Stimulated activated CD4-positive, alpha-beta T cell treated with anti-CD3 and anti-CD28 coated beads, Interleukin-4, amount 100 ng/mL, for 24 hours (primary cell): ENCODE measurements at places on chromosomes 2 and 18.
A peak's percentile ranks its signal among the peaks of the same experiment; 100 is the strongest.

DNA sequence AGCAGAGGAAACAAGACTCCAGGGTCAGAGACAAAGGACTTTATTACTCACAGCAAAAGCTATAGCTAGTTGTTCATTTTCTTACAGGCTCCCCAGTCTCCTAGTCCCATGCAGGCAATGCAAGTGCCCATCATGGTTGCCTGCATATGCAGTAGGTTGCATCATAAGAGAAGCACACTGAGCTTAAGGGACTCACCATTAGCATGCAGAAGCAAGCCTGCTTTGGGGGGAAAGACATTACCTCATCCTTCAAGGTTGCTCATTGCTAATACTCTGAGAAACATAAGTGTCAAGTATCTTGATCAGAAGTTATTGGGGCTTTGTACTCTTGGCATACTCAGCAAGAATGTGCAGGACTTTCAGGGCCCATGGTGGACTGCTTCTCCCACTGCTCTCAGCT is 114.6 kb upstream of the CCDC68 start:
- DNase-seq: no peak

GRCh38 chr18:57603871-57604270 is 17.4 kb upstream of the FECH start:
- DNase-seq: no peak

DNA sequence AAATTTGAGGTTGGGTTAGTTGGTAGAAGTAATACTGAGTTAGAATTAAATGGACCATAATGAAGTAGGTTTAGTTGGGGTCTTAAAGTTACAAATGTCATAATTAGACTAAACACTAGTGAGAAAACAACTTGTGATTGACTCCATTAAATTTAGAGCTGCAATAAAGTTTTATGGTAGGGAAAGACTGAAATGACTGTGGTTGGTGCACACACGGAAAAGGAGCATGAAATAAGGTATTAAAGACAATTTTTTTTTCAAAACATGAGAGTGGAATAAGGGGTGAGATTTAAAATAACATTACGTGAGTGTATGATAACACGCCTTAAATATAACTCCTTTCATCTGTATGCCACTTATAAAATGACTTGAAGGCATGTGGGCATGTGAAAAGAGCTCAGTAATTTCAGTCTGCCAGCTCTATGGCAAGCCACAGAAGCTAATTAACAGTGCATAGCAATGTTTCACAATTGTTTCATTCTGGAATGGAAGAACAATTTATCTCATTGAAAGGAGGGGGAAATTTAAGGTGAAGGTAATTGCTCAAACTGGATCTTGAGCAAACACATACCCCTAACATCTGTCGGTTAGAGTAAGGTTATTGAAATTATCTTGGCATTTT is 1.4 kb downstream of the FRZB start:
- no peak for DNase-seq

GRCh38 chr2:175062787-175063585 is 57.8 kb upstream of the CHN1 start:
- DNase-seq: no peak

DNA sequence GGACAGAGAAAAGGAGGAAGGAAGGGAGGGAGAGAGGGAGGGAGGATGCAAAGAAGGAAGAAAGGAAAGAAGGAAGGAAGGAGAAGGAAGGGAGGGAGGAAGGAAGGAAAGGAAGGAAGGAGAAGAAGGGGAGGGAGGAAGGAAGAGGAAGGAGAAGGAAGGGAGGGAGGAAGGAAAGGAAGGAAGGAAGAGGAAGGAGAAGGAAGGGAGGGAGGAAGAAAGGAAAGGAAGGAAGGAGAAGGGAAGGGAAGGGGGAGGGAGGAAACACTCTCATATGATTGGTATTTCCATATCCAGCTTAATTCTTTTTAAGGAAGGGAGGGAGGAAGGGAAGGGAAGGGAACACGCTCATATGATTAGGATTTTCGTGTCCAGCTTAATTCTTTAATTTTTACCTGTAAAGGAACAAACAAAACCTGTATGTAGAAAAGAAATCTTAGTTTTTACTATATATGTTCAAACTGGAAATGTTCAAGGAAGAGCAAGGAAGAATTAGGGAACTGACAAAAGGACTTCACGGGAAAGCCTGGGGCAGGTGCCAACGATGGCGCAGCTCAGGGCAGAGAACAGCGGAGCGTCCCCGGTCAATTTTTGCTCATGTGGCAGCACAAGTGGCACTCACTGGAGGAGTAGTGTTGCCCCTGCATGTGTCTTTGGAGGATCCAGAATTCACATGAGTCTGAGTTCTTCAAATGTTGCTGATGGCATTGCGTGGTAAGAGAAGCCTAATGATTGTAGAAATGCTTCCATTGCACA is 228.6 kb downstream of the ZNF516 start:
- no peak for DNase-seq

DNA sequence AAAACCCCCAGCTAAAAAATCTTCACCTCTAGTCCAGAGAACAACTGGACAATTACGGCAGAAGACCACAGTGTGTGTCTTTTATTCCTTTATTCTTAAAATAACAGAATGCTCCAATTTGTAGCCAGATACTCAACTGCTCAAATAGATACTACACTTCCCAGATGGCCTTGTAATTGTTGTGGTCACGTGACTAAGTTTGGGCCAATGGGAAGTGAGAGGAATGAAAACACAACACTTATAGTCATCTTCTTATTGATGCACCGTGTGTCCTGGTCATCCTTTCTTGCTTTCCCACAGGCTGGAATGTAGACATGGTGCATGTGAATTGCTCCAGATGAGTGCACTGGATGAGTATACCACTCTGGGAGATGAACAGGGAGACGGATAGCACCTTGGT is 145.1 kb downstream of the CDC42EP3 start:
- no peak for DNase-seq

- DNase-seq: no peak
These were observed 9.7 kb upstream of the NMUR1 start for GRCh38 chr2:231539991-231540390.

- DNase-seq: no peak
These were observed 40.6 kb upstream of the MRPL19 start for GRCh38 chr2:75605770-75606529.

GRCh38 chr2:182717416-182717815 is 1.4 kb downstream of the DNAJC10 start:
- no peak for DNase-seq

DNA sequence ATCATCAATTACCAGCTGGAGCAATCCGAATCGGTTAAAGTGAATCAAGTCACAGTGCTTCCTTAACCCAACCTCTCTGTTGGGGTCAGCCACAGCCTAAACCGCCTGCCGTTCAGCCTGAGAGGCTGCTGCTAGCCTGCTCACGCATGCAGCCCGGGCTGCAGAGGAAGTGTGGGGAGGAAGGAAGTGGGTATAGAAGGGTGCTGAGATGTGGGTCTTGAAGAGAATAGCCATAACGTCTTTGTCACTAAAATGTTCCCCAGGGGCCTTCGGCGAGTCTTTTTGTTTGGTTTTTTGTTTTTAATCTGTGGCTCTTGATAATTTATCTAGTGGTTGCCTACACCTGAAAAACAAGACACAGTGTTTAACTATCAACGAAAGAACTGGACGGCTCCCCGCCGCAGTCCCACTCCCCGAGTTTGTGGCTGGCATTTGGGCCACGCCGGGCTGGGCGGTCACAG is 496 bp upstream of the ITGA4 start:
- peak; percentile 63 for DNase-seq

- DNase-seq: no peak
These were observed 12.9 kb downstream of the STAT1 start for GRCh38 chr2:191001032-191001431.

GRCh38 chr18:6120820-6121279 is 225.5 kb upstream of the TMEM200C start:
- DNase-seq: no peak

- DNase-seq: no peak
These were observed 43.8 kb downstream of the MYO1B start for GRCh38 chr2:191289049-191289448.

GRCh38 chr2:6445156-6445555 is 420.6 kb downstream of the CMPK2 start:
- DNase-seq: no peak

DNA sequence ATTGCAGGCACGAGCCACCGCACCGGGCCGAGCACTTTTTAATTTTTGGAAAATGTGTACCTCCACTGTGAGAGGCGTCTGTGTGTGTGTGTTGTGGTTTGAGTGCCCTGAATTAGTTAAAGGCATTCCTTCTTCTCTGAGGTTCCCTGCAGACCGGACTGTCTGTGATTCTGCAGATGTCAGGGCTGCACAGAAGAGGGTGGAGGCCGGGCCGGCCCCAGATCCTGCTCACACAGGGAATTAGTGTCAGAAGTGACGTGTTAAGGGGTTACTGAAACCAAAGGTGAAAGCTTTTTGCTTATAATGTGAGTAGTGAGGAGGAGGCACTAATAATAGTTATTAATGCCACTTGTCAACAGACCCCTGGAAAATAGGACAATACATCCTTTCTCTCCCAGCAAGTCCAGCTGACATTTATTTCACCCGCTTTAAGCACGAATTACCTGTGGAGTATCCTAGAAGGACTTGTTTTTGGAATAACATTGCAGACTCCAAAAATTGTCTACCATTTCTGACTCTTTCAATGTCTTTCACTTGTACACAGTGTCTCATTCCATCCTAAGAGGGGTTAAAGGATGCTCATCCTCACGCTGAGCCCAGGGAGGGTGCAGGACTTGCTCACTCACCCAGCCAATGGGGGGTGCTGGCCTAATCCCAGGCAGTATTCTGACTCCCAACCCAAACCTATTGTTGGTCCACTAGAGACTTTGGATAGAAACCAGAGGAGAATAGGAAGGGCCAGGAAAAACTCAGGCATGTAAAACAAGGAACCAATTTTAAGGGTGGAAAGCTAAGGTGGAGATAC is 16.2 kb downstream of the ARHGAP25 start:
- DNase-seq: peak; percentile 3

DNA sequence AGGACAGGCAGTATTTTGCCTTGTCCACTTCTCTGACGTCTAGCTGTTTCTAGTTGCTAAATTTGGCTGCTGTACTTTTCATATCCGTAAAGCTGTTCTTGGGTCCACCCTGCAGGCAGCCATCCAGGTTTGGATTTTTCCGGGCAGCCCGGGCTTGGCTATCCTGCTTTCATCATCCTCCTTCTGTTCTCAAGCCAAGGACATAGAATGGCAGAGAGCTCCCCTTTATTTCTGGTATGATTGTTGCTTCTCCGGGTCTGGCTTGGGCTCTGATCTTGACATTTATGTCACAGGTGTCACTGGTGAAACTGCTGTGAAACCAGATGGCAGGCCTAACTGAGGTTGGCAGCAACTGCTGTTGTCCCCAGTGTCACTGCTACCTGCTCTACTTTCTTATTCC is 35.5 kb downstream of the SCN2A start:
- DNase-seq: no peak

GRCh38 chr2:233184669-233185068 is 66.8 kb upstream of the ATG16L1 start:
- no peak for DNase-seq

GRCh38 chr2:14350856-14351255 is 281.7 kb upstream of the LRATD1 start:
- no peak for DNase-seq

- DNase-seq: no peak
These were observed 1371.2 kb downstream of the LRP1B start for GRCh38 chr2:140759426-140760156.

DNA sequence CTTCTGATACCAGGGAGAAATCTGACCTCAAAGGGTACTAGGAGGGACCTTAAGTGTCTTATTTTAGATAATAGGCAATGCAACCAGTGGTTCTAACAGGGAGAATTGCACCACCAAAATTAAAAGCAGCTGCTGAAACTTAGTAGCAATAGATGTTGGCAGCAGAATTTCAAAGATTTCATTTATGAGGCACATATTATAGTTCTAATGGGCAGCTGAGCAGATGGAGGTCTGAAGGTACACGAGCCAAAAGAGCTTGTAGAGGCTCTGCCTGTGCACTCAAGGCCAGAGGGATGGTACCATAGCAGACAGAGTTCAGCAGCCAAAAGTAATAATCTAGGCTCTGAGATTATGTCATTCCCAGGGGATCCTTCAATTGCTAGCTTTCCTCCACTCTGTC is 87.3 kb upstream of the NCKAP5 start:
- DNase-seq: no peak

DNA sequence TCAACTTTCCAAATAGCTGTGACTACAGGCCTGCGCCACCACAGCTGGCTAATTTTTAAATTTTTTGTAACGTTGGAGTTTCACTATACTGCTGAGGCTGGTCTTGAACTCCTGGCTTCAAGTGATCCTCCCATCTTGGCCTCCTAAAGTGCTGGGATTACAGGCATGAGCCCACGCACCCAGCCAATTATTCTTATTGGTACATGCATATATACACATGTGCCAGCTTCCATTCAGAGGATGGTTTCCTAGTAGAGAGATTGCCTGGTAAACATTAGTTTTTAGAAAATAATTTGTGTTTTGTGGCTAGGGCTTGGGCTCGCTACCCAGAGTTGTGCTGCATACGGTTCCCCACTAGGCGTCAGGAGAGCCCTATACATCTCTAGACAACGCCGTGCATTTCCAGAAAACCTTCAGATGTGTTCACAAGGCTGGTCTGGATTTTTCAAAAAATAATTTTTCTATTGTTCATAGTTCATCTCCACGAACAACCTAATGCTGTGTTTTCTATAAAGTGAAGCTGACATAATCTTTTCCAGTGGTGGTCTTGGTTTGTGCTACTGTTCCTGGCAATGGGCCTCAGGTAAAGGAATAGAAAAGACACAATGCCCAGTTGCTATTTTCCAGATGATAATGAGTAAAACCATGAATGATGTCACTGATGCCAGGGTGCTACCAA is 14.6 kb upstream of the AFG3L2 start:
- peak; percentile 60 for DNase-seq

DNA sequence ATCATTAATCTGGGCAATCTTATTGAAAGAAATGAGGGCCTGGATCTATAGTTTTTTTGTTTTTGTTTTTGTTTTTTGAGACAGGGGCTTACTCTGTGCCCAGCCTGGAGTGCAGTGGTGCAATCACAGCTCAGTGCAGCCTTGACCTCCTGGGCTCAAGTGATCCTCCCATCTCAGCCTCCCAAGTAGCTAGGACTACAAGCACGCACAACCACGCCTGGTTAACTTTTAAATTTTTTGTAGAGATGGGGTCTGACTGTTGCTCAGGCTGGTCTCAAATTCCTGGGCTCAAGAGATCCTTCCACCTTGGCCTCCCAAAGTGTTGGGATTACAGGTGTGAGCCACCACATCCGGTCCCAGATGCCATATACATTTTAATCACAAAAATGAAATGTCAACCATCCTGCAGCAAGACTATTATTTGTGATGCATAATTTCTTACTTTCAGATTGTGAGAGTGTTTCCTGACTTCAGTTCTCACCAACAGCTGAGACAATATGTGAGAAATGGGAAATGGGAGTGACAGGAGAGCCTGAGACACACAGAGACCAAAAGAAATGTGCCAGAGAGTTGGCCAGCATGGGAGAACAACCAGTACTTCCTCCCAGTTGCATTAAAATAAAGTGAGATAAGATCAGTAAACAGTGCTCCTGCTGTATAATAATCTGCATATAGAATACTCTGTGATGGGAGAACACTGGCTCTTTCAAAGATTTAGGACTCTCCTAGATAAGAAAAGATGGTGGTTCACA is 87.6 kb downstream of the METTL8 start:
- no peak for DNase-seq

DNA sequence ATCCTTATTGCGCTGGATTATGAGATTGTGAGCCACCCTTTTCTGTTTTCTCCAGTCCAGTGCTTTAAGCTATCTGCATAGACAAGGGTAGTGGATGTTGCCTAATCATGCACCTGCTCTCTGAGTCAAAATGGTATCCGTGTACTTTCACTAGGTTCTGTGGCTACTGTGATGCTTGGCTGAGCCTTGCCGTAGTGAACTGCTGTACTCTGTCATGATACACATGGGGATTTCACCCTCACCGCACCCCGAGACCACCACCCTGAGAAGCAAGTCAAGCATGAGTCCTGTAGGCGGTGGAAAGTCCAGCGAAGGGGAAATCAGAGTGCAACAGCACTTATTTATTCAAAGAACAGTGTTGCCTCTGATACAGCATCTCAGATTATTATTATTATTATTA is 55.0 kb downstream of the ARHGAP25 start:
- peak; percentile 62 for DNase-seq
